Stimulated activated CD4-positive, alpha-beta T cell treated with anti-CD3 and anti-CD28 coated beads, Interleukin-4, amount 100 ng/mL, for 24 hours (primary cell): ENCODE measurements at places on chromosomes 16 and 17.

- no peak for DNase-seq
Observed at GRCh38 chr16:31397096-31397660, 4.0 kb downstream of the ITGAD start.

DNA sequence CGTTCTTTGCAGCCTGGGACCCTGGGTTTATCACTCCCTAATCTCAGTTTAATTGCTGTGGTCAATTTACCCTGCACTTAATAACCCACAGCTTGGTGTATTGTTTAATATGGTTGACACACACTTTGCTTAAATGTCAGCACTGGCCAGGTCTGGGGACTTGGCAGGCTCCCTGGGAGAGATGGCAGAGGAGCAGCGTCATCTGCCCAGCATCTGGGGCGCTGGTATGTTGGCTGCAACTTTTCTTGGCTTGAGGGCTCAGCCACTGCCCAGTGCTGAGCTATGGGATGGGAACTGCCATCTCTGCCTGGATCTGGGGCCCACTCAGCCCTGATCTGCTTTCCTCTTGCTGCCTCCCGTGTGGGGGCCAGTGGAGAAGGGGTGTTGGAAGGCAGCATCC, 115.7 kb upstream of the IRX3 start:
- no peak for DNase-seq

DNA sequence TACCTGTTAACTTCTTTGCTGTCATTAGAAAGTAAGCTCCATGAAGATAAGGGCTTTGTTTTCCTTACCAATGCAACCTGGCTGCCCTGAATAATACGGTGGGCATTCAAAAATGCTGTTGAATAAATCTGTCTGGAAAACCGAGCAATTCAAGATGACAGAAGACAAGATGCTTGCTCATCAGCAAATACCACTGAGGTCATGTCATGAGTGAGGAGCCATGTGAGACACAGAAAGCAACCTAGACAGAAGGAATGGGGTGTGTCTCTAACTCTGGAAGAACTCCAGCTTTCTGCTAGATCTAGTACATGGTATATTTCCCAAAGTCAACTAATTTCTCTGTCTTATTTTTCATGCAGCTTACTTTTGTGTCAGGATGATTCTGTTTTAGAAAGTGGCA, 64.2 kb downstream of the STH start:
- DNase-seq, result no peak

GRCh38 chr16:19095654-19096053, 18.1 kb upstream of the ITPRIPL2 start:
- no peak for DNase-seq

GRCh38 chr17:75633486-75634375, 497 bp downstream of the SMIM5 start:
- peak; percentile 47 for DNase-seq

- no peak for DNase-seq
Observed at GRCh38 chr17:83203472-83204221, 124.2 kb downstream of the METRNL start.

GRCh38 chr17:38981636-38982035, 14.4 kb upstream of the FBXO47 start:
- DNase-seq, result no peak

DNA sequence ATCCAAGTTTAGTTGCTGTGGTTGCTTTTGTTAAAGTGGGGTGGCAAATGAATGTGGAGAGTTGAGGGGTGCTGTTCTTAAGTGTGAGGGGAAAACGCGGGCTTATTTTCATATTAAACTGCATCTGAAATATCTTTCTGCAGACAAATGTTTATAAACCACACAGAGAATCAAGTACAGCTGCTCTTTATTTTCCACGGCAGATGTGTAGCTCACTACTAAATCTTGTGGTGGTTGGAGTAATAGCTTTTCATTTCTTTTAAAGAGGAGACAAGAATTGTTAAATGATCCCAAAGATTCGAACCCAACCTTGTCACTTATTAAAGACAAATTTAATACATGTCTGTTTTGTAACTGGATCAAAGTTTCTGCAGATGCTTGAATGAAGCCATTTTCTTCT, 2.1 kb downstream of the CLTC start:
- no peak for DNase-seq

GRCh38 chr17:39237586-39237985, 11.8 kb upstream of the STAC2 start:
- DNase-seq, result no peak

- peak; percentile 21 for DNase-seq
Observed at GRCh38 chr16:82192665-82193064, 22.6 kb upstream of the MPHOSPH6 start.

- DNase-seq, result no peak
Observed at GRCh38 chr17:17556671-17557070, 34.8 kb downstream of the PEMT start.

GRCh38 chr17:48484850-48485249, 46.0 kb downstream of the HOXB1 start:
- no peak for DNase-seq

DNA sequence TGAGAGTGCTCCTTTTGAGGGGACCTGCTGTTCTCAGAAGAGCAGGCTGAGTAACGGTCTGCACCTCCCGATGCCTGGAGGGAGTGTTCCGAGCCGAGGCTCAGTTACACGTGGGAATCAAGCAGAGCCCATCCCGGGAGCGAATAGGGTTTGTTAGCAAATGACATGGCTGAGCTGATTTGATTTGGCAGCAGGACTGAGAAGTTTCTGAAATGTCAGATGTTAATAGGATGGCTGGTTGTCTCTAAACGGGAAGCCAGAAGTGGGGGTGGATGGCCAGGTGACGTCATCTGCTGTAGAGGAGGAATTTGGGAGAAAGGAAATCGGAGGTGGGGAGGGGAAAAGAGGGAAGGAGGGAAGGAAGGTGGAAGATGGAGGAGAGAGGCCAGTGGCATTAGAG, 128.0 kb downstream of the RAP1GAP2 start:
- no peak for DNase-seq

DNA sequence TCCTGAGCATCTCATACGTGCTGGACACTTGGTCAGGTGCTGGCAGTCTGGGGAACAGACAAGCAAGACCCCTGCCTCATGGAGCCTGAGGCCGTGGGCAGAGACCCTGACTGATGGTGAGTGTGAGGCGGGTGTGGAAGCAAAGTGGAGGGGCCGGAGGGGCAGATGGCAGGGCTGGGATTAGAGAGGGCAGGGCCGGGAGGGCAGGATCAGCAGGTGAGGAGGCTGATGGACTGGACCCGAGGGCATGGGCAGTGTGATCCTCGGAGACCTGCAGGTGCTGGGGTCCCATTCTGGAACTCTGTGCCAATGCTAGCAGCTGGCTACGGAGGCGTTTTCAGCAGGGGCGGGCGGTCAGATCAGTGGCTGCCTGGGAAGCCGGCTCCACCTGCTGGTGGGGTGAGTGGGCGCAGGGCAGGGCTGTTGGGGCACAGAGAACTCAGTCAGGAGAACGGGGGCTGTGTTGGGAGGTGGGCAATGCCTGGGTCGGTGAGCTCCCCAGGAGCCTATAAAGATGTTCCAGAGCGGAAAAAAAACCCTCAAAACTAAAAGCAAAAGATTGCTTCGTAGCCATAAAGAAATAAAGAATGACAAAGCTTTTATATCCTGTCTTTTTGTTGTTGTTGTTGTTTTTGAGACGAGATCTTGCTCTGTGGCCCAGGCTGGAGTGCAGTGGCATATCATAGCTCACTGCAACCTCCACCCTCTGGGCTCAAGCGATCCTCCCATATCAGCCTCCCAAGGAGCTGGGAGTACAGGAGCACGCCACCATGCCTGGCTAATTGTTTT, 8.9 kb upstream of the C16orf74 start:
- no peak for DNase-seq

GRCh38 chr17:51322390-51323029, 62.2 kb downstream of the UTP18 start:
- DNase-seq, result no peak

DNA sequence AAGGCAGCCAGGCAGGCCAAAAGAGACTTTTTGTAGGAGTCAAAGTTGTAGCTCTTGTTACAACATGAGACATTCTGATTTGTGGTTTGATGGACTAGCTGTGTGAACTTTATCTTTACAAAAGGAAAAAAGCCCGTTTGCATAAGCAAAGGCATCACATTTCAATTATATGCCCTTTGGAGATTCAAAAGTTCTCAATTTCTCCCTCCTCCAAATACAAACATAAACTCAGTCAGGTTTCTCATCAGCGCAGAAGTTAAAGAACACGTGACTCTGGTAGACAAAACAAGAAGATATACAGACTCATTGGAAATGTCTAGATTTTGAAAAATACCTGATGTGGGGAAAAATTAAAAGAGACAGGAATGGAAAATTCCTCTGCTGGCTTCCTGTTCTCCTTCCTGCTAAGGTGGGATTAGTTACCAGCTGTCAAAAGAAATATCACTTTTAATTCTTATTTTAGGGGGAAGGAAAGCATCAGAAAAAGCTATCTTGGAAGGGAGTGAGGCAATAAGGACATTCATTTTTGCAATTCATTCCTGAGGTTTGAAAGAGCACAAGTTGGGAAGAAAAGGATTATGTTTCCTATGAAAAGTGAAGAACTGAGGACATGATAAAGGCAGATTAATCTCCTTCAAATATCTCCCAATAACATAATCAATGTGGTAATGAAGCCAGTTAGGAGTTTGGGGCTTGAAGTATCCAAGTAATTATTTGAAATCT, 4.6 kb upstream of the KCNJ16 start:
- no peak for DNase-seq

GRCh38 chr17:5511401-5512225, 25.2 kb downstream of the MIS12 start:
- DNase-seq, result no peak
